Pulmonary artery endothelial cell (primary cell): ENCODE measurements at places on chromosomes 1 and 21. TPM values are rescaled to one million over a fixed set of nuclear protein-coding genes. Genes with fewer than 3 reads are reported as not detected.

Gene SIPA1L2
- total RNA-seq: 9.9 and 20.6 TPM in 2 replicates

Gene ZNF683
- total RNA-seq: not detected in 2 replicates

Gene S100A3
- total RNA-seq: 0.66 and 0.85 TPM in 2 replicates

Gene ITLN2
- total RNA-seq: not detected in 2 replicates

Gene LRRC40
- total RNA-seq: 27.3 and 30.6 TPM in 2 replicates

Gene PATJ
- 2.9 and 4.0 TPM in 2 replicates for total RNA-seq

Gene LCE1D
- total RNA-seq: not detected in 2 replicates

Gene LORICRIN
- total RNA-seq: not detected in 2 replicates

Gene PLPP3
- total RNA-seq: 18.5 and 28.6 TPM in 2 replicates

Gene HOOK1
- total RNA-seq: not detected in 2 replicates

Gene TBX15
- 0.04 TPM in 1 of 2 replicates, not detected in the other for total RNA-seq

Gene LCE1F
- not detected in 2 replicates for total RNA-seq

Gene DONSON
- total RNA-seq: 16.1 and 27.2 TPM in 2 replicates

Gene AUNIP
- total RNA-seq: 5.1 and 5.8 TPM in 2 replicates

Gene RGS16
- under 0.01 TPM in 1 of 2 replicates, not detected in the other for total RNA-seq

Gene LCE1C
- total RNA-seq: not detected in 2 replicates

Gene TDRD5
- not detected in 2 replicates for total RNA-seq

Gene B3GALT2
- not detected in 2 replicates for total RNA-seq

Gene TMEM201
- total RNA-seq: 5.9 and 6.0 TPM in 2 replicates

Gene SMPDL3B
- 0.26 and 0.39 TPM in 2 replicates for total RNA-seq

Gene ATAD3C
- total RNA-seq: 0.20 TPM in 1 of 2 replicates, not detected in the other

Gene PRAMEF18
- not detected in 2 replicates for total RNA-seq

Gene OVAAL
- not detected in 2 replicates for total RNA-seq

Gene KPRP
- not detected in 2 replicates for total RNA-seq

Gene ROR1
- total RNA-seq: 2.5 and 3.3 TPM in 2 replicates

Gene RGS13
- total RNA-seq: not detected in 2 replicates

Gene KRTAP12-2
- not detected in 2 replicates for total RNA-seq

Gene HSD3B1
- total RNA-seq: not detected in 2 replicates

Gene TOR3A
- 28.0 and 34.8 TPM in 2 replicates for total RNA-seq

Gene GNG4
- total RNA-seq: not detected in 2 replicates

Gene KRTAP13-2
- not detected in 2 replicates for total RNA-seq

Gene CD58
- total RNA-seq: 17.5 and 18.1 TPM in 2 replicates

Gene NBPF20
- total RNA-seq: 2.2 and 4.1 TPM in 2 replicates

Gene RHOU
- total RNA-seq: 0.79 and 1.7 TPM in 2 replicates

Gene SLC9A1
- 8.2 and 8.9 TPM in 2 replicates for total RNA-seq

Gene C1orf87
- total RNA-seq: not detected in 2 replicates

Gene OR2T2
- total RNA-seq: not detected in 2 replicates

Gene SPRR2F
- not detected in 2 replicates for total RNA-seq

Gene UBE2G2
- total RNA-seq: 105 and 197 TPM in 2 replicates

Gene RIMKLA
- 0.04 and 0.07 TPM in 2 replicates for total RNA-seq

Gene PROX1
- 0.46 and 0.49 TPM in 2 replicates for total RNA-seq
